ENCODE measurements at places on chromosomes 3 and 15.
A peak's percentile ranks its signal among the peaks of the same experiment; 100 is the strongest.

DNA sequence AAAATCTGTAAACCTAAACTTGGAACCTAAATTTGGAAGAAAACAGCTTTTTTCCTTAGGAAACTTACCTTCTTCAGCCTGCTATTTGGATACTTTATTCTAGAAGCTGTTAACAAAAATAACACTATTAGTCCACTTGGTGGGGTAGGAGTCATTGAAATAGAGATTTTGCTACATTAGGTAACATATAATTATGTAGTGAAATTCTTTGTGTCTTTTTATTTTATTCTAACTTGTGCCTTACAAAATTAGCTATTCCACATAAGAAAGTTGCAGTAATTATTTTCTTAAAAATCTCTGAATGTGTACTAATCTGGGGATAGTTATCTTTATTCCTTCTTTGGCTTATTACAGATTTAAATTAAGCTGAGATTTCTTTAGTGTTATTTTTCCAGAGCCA, 360.4 kb upstream of the ROBO2 start:
- no peak for DNase-seq

DNA sequence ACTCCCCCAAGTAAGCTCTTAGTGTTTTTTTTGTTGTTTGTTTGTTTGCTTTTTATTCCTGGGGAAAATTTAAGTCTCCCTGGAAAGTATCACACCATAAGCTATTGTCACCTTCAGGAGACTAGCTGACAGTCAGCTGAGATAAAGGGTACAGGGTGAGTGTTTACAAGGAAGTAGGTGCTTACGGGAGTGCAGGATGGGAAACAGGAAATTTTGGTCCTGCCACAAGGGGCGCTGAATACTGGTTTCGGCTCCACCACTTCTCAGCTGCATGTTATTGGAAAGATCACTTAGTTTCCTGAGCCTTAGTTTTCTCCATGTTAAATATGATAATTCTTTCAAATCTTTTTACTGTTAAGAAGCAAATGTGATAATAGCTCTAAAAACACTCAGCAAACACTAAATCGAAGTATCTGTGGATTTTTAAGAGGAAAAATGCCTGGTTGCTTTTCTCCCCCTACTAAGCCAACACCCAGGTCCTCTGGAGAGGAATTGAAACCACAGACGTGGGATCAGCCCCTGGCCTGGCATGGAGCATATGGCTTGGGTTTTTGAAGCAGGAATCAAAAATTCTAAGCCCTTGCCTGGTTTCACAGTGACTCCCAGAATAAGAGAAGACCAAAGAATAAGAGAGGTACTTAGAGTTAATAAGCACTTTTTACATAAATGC, 90.7 kb downstream of the SCN11A start:
- peak; percentile 64 for DNase-seq

DNA sequence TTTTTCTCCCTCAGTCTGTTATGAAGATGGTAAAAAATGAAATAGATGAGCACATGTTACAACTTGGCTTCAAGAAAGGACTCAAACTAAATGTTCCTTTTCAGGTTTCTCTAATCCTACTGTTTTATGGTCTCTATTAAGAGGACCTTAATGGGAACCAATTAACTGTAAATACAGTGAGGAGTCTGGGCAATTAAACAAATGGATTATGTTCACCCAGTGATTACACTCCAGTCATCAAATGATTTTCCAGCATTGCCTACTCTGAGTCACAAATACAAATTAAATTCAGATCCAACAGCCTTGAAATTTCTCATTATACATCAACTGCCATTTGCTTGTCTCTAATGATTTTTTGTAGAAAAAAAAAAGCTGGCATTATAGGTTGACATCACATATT, 129.2 kb downstream of the NEK10 start:
- DNase-seq, result no peak

- no peak for DNase-seq
These were observed 395.3 kb upstream of the TPRG1 start for GRCh38 chr3:188776447-188776846.

GRCh38 chr3:146222204-146223046, 28.5 kb downstream of the PLSCR4 start:
- DNase-seq, result no peak

- no peak for DNase-seq
These were observed 556.5 kb upstream of the KCNMB2 start for GRCh38 chr3:177979703-177980102.

- no peak for DNase-seq
These were observed 7.0 kb upstream of the TM4SF18 start for GRCh38 chr3:149340310-149340933.

GRCh38 chr3:73485877-73486330, 138.8 kb downstream of the PDZRN3 start:
- DNase-seq, result no peak

- no peak for DNase-seq
These were observed 21.6 kb upstream of the GCNT3 start for GRCh38 chr15:59590027-59590426.

GRCh38 chr15:66369773-66370651, 13.5 kb upstream of the TIPIN start:
- DNase-seq, result peak; percentile 40

GRCh38 chr3:42493798-42494151, 8.7 kb upstream of the VIPR1 start:
- DNase-seq, result no peak

- DNase-seq, result no peak
These were observed 252.7 kb downstream of the EPHA3 start for GRCh38 chr3:89360156-89360555.

- peak; percentile 32 for DNase-seq
These were observed 5.9 kb upstream of the ADGRG7 start for GRCh38 chr3:100603469-100603868.

- DNase-seq, result peak; percentile 68
These were observed 92.1 kb downstream of the DTWD1 start for GRCh38 chr15:49712846-49713450.

GRCh38 chr3:44321335-44321734, 17.2 kb upstream of the TCAIM start:
- no peak for DNase-seq

DNA sequence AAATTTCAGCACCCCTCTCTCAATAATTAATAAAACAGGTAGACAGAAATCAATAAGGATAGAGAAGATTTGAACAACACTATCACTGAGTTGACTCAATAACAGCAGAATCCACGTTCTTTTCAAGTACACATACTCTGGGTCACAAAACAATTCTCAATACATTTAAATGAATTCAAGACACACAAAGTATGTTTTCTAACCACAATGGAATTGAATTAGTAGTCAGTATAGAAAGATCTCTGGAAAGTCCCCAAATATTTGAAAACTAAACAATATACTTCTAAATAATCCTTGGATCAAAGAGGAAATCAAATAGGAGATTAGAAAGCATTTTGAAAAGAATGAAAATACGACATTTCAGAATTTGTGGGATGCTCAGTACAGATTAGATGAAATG, 40.0 kb downstream of the TKT start:
- DNase-seq, result no peak

GRCh38 chr3:99620976-99621375, 17.4 kb upstream of the COL8A1 start:
- no peak for DNase-seq

GRCh38 chr15:76150971-76151598, 91.3 kb downstream of the TMEM266 start:
- peak; percentile 77 for DNase-seq

DNA sequence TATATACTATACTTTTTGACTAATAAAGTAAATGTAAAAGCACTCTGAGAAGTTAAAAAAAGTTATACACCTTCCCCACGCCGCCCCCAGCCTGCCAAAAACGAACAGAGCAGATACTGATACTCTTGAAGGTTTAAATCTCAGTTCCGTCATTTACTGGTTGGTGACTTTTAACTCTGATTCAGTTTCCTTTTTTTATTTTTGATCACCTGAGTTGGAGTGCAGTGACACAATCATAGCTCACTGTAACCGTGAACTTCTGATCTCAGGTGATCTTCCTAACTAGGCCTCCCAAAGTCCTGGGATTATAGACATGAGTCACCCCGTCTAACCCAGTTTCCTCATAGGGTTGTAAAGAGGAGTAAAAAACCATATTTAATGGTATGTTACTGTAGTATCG, 3.3 kb upstream of the TIPIN start:
- DNase-seq, result no peak

- no peak for DNase-seq
These were observed 68.7 kb downstream of the GAP43 start for GRCh38 chr3:115691964-115692363.

GRCh38 chr3:58260261-58260731, 22.7 kb downstream of the ABHD6 start:
- peak; percentile 80 for DNase-seq

DNA sequence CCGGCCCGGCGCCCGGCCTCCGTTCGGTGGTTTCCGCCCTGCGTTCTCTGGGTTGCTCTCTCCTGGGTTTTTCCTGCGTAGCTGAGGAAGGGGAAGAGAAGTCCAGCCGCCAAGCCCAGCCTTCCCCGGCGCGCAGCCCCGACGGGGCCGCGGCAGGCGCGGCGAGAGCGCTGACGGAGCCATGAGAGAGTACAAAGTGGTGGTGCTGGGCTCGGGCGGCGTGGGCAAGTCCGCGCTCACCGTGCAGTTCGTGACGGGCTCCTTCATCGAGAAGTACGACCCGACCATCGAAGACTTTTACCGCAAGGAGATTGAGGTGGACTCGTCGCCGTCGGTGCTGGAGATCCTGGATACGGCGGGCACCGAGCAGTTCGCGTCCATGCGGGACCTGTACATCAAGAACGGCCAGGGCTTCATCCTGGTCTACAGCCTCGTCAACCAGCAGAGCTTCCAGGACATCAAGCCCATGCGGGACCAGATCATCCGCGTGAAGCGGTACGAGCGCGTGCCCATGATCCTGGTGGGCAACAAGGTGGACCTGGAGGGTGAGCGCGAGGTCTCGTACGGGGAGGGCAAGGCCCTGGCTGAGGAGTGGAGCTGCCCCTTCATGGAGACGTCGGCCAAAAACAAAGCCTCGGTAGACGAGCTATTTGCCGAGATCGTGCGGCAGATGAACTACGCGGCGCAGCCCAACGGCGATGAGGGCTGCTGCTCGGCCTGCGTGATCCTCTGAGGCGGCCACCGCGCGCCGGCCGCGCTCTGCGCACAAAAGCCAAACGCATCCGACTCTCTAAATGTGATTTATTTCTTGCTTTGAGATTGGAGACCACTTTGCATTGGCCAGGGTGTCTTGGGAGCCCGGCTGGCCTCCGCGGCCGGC, 727 bp downstream of the RAP2B start:
- DNase-seq, result peak; percentile 72

GRCh38 chr15:26070095-26070532, 207.0 kb upstream of the ATP10A start:
- no peak for DNase-seq

- no peak for DNase-seq
These were observed 202.8 kb upstream of the MRPL3 start for GRCh38 chr3:131705558-131706051.

DNA sequence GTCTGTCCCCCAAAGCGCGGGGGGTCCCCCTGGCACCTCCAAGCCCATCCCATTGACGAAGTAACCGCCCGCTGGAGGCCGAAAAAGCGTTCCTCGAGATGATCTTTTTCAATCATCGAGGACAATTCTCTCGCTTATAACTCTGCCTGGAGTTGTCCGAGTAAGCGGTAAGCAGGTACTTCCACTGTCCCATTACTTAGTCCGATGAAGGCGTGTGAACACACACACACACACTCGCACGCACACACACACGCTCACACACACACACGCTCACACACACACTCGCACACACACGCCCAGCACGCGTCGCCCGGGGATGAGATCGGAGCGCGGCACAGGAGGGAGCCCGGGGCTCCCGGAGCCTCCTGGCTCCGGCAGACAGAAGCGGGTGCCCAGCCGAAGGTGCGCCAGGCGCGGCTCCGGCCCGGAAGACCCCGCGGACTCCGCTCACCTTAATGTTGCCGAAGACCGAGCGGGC, 430 bp downstream of the SLCO2A1 start:
- DNase-seq, result no peak

- DNase-seq, result peak; percentile 68
These were observed 10.7 kb downstream of the H1-8 start for GRCh38 chr3:129553719-129554118.

DNA sequence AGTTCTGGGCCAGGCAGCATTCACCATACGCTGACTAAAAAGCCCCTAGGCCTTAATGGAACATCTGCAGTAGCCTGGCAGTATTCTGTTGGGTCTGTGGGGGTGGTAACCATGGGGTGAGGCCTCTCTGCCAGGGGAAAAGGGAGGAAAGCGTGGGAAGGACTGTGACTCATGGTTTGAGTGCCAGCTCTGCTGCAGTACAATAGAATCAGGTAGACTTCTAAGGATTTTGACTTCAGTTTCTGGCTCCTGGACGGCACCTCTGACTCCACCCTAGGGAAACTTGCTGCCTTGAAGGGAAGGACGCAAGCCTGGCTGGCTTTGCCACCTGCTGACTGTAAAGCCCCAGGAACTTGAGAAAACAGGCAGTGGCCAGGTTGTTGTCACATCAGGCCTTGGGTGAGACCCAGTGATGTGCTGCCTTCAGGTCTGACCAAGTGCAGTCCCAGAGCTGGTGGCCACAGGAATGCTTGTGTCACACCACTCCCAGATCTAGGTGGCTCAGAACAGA, 148.6 kb downstream of the SUCNR1 start:
- DNase-seq, result peak; percentile 65

GRCh38 chr15:20345401-20345958, 196.1 kb downstream of the GOLGA6L6 start:
- DNase-seq, result no peak

DNA sequence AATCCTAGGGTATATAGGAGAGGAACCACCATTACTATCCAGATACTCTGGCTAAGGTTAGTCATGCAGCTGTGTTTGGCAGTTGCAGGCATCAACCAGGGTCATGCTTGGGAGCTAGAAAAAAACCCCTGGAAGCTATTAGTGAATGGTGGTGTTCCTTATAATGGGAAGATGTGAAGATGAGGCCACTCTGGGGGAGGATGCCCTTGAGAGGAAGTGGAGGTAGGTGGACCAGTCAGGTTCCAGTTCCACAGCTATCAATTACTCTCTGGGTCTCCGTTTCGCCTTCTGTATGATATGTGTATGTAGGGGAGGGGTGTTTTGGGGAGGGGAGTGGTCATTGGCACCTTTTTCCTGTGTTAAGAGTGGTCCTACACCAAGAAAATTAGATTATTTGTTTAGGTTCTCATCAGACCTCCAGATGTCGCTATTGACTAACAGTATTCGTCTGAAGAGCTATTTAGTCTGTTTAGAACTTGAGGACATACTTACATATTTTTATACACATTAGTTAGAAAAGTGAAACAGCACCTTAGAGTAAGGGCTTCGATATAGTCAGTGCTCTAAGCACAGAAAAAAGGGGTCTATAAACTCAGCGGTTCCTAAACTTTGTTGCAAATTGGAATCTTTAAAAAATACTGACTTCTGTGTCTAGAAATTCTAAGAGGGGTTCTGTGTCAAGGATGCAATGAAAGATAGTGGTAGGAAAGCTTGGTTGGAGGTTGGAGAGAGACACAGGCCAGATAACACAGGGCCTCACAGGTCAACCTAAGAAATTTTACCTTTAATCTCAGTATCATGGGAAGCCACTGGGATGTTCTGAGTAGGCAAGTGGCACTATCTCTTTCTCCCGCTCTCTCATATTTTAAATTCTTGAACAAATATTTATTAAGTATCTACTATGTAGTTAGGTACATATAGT, 9.1 kb upstream of the HPS3 start:
- DNase-seq, result peak; percentile 77
